Naive thymus-derived CD8-positive, alpha-beta T cell (primary cell): ENCODE measurements at places on chromosomes 5 and 9.

GRCh38 chr9:78000221-78000620 is 31.4 kb downstream of the GNAQ start:
- DNase-seq, result peak; percentile 27

DNA sequence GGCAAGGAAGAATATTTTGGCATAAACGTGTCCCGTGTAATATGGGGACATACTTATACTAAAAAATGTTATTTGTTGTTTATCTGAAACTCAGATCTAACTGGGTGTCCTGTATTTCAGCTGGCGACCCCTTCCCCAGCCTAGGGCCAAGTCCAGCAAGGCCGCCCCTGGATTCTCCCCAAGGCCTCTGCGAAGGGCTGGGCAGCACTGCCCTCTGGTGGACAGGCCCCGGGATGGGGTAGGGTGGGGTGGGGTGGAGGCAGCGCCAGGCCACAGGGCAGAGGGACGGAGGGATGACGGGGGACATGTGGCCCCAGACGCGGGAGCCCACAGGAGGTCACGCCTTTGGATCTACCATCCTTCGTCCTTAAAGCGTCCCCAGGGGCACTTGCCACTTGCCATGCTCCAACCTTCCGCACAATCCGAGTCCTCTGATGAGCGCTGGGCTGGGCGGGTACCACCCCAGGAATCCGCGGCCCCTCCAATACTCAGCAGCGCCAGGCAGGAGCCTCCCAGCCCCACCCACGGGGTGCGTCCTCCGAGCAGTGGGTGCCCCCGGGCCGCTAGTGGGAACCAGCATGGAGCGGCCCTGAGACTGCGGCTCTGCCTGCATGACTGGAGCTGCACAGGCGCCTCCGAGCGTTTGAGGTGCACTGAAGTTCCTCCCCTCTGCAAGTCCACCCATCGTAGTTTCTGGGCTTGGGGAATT is 7.1 kb upstream of the AGPAT2 start:
- DNase-seq, result no peak

GRCh38 chr5:118988866-118989180 is 476 bp upstream of the DTWD2 start:
- no peak for DNase-seq

GRCh38 chr5:127884416-127884815 is 181.2 kb downstream of the CCDC192 start:
- no peak for DNase-seq

DNA sequence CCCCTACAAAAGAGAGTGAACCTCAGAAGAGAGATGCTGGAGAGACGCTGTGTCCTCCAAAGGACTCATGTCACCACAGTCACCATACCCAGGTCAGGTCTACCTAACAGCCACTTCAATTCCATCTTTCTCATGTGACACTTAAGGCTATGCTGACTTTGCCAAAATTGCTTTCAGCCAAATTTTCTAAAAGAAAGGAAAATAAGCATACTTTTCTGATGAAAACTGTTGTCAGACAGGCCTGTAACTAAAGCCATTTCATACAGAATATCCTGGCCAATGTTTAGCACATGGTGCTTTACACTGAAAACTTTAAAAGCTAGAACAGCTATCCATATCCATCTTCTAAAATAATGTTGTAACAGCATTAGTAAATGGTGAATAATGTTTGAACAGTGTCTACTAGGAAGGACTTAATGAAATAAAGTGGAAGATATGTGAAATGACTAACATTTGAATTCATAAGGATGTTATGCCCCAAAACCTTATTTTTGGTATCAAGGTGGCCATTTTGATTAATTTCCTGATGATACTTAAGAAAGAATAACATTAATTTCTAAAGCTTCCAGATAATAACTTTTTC is 97.2 kb downstream of the NFIB start:
- no peak for DNase-seq

DNA sequence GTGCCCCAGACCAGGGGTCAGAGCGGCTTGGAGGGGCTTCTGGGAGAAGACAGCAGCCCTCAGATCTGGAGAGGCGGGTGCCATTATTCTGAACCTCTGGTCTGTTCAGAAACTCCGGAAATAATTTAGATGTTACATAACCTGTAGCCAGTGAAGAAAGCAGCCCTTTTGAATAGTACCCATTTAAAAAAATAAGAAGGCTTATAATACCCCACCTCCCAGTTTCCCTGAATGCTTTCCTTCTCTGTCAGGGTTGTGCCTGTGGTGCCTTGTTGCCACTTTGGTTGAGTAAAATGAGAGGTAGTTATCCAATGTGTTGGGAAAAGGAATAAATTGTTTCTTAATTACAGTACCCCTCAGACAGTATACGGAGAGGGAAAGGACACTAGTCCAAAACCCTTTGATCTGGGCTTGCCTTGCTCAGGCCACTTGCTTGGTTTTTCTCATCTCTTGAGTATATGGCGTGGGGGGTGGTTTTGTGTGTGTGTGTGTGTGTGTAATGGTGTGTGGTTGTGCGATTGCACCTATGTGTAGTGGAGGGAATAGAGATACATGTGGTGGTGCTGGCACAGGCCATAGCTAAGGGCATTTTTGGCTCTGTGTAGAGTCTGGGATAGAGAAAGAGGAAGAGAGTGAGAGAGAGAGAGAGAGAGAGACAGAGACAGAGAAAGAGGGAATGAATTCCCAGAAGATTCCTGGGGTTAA is 59.1 kb upstream of the TLR4 start:
- DNase-seq, result no peak
